ENCODE measurements at places on chromosomes 13 and 19.
A peak's percentile ranks its signal among the peaks of the same experiment; 100 is the strongest.

DNA sequence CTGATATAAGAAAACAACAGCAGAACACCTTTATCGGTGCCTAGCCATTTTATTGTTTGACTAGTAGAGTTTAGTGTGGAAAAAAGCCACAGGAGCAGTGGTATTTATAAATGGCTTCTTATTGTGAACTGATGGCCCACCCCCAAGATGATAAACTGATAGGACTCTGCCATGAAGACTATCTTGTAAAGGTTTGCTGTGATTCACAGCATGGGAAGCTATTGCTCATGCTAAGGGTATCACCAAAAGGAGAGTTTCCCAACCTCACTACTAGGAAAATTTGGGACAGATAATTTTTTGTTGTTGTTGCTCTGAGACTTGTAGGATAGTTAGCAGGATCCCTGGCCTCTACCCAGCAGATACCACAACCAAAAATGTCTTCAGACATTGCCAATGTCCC lies 12.0 kb upstream of the SLC7A1 start:
- no peak for DNase-seq

DNA sequence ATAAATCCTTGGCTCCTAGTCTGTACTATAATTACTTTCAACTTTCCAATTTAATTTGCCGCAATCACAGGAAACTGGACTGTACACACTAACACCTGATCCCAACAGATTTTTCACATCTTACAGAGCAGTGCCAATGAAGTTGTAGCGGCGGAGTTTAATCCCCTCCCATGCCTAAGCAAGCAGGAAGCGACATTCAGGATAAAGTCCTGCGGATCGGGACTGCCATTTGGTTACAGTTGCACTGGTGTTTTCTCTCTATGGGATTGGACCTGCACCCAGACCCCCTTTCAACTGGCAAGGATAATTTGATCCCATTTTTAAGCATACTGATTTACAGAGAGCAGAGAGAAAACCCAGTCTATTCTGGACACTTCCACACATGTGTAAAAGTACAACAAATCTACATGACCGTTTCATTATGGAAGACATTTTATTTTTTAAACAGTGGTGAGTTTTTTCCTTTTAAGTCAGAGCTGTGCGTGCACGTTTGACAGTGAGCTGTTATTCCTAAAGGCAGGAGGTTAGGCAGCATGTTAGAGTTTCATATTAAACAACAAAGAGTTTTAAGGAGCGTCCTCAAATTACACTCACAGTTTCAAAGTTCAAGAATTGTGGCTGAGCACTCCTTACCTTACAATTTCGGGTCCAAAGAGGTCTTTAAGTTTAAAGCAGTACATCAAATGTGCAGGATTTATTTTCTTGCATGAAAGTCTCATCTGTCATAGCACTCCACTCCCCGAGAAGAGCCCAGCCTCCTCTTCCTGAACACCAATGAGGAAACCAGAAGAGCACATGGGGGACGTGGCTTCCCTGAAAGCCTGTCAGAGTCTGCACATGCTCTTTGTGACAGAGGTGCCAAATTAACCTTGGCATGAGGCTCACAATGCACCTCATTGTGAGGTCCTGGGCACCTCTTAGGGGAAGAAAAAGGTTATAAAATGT lies 141.6 kb upstream of the RFC3 start:
- DNase-seq = no peak

DNA sequence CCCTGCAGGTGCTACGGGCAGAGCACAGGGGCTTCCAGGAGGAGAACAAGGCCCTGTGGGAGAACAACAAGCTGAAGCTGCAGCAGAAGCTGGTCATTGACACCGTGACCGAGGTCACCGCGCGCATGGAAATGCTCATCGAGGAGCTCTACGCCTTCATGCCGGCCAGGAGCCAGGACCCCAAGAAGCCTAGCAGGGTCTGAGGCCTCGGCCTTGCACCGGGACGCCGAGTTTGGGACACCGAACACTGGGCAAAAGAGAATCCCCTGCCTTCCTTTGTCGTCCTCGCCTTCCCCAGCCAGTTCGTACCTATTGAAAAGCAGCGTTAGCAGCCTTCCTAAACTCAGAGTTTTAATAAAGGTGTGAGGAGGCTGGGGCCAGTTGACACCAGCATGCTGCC lies 12.1 kb downstream of the CBY2 start:
- DNase-seq = no peak

DNA sequence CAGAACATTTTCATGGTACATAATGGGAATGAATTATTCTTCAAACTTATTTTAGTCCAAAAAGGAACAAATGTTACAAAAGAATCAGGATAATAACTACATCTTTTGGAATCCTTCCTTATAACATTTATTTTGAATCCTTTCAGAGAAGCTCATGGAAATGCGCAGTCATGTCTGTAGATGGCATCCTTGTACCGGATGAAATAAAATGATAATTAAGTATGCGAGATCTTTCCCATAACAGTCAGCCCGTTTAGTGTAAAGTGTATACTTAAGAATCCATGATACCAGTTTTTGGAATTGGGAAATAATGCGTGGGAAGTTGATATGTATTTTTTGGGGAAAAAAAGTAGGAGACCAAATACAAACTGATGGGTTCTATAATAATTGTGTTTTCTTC lies 418.8 kb downstream of the GPC5 start:
- no peak for DNase-seq

DNA sequence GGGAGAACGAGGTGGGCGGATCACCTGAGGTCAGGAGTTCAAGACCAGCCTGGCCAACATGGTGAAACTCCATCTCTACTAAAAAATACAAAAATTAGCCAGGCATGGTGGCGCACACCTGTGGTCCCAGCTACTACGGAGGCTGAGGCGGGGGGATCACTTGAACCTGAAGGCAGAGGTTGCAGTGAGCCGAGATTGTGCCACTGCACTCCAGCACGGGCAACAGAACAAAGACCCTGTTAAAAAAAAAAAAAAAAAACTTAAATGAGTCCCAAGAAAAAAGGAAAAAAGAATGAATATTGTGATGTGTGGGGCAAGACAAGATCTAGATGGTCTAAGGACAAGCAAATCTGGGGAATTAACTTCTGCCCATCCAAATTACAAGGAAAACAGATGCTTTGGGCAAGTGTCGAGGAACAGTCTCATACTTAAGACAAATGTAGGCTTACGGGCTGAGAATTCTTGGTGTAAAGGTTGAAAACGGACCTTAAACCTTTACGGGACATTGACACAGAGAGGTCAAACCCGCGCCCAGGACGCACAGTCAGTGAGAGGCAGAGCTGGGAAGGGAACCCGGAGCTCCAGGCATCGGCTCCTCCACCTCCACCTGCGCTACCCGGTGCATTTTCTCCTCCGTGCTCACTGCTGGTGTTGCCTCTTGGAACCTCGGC lies 656 bp upstream of the ZNF324 start:
- no peak for DNase-seq

DNA sequence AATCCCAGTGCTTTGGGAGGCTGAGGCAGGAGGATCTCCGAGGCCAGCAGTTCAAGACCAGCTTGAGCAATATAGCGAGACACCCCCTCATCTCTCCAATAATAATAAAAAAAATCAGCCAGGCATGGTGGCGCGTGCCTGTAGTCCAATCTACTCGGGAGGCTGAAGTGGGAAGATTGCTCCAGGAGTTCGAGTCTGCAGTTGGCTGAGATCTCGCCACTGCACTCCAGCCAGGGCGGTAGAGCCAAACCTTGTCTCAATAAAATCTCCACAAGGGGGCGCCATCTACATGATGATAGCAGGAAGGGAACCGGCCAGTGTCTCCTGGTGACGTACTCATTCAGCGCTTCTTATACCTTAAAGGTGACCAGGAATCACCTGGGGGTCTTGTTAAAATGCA lies 13.6 kb upstream of the C5AR1 start:
- DNase-seq = peak; percentile 57
